Stimulated activated CD4-positive, alpha-beta T cell treated with anti-CD3 and anti-CD28 coated beads, Interleukin-1b, Interleukin-23, amount 100 ng/mL, for 48 hours (primary cell): ENCODE measurements at places on chromosomes 7 and 10.

- peak; percentile 35 for DNase-seq
Measured at GRCh38 chr7:4682621-4683042, 537 bp downstream of the FOXK1 start.

DNA sequence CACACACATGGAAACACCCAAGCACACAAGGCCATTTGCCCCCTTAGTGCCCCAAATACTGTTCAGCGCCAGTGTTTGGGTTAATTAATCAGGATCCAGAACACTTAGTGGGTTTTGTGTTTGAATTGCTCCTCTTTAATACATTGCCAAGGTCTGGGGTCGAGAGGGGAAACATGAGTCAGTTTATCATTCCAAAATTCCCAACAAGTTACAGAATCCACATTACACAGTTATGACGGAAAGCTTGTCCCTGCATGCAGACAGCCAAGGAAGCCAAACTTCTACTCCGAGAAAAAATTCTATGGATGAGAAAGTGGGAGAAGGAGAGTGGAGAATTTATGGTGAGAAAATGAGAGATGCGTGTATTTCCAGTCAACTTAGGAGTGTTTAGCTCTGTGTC is 189.0 kb downstream of the NPSR1 start:
- DNase-seq = no peak

DNA sequence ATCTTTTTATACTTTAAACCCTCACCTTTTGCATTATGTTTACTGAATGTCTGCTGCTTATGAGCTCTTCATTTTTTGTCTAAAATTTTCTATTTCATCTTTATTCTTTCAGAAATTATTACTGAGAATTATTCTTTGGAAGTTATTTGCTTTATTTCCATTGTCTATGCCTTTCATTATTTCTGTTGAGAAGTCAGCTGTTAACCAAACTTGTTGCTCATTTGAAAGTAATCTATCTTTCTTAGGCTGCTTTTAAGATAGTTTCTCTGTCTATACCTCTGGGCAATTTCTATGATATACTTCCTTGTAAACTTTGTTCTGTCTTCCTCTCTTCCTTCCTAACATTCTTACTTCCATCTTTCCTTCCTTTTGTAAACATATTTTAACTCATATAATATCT is 1165.9 kb upstream of the CELF2 start:
- no peak for DNase-seq

- no peak for DNase-seq
Measured at GRCh38 chr10:69891057-69891617, 89.4 kb downstream of the COL13A1 start.

- no peak for DNase-seq
Measured at GRCh38 chr7:4237296-4238235, 444.5 kb upstream of the FOXK1 start.

- no peak for DNase-seq
Measured at GRCh38 chr7:17031906-17032551, 150.2 kb upstream of the AGR3 start.

DNA sequence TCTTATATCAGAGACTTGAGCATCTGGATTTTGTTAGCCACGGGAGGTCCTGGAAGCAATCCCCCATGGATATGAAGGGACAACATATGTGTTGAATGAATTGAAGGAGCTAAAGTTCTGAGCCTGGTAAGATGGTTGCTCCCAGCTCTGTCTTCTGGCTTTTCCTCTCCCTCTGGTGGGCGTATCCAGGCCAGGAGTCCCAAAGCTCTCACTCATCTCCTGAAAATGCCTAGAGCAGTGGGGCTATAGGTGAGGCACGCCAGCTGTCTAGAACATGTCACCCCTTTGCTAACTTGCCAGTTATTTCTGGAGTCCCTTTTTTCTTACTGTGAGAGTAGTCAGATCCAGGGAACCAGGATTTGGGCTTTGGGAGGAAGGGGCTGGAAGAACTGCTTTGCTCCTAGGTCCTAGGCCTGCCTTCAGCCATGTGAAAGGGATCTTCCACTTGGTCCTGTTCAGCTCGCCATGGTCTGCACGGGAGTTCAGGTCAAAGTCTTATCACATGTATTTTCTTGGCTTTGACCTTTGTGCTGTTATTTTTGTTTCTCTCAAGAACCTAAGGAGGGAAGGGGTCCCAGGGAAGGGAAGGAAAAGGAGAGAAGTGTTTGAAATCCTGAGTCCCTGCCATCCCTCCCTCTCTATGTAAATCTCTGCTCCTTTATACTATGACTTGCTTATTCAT is 73.6 kb downstream of the MINPP1 start:
- no peak for DNase-seq

GRCh38 chr10:27611744-27612550 is 107.8 kb downstream of the RAB18 start:
- DNase-seq = no peak

DNA sequence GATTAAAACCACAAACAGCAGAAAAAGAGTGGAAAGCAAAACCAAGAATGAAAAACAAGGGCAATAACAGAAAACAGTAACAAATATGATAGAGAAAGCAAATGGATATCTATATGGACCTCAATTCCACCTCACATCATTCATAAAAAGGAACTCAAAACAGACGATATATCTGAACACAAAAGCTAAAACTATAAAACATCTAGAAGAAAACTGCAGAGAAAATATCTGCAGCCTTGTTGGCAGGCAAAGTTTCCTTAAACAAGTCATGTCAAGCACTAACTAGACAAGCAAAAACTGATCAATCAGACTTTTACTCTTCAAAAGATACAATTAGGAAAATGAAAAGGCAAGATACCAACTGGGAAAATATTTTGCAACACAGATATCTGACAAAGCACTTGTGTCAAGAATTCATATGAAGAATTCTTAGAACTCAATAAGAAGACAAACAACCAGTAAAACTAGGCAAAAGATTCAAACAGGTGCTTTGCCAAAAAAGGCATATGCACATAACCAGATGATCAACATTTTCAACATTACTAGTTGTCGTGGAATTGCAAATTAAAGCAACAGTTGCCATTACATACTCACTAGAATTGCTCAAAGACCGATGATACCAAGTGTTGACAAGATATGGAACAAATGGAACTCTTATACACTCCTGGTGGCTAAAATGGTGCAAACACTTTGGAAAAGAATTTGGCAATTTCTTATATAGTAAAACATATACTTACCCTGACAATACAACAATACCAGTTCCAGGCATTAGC is 25.9 kb upstream of the ZMIZ1 start:
- no peak for DNase-seq

- DNase-seq = no peak
Measured at GRCh38 chr10:93060887-93061593, 442 bp downstream of the CYP26C1 start.

DNA sequence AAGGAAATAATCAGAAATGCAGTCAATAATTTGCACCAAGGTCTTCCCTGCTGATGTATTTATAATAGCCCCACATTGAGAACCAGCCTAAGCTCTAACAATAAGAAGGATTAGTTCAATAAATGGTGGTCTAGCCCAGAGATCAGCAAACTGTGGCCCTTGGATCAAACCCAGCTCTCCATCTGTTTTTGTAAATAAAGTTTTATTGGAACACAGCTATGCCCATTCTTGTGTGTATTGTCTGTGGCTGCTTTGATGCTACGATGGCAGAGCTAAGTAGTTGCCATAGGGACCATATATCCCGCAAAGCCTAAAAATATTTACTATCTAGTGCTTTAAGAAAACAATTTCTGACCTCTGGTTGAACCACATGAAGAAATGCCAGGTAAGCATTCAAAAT is 154.9 kb downstream of the EMX2 start:
- DNase-seq = no peak

- DNase-seq = no peak
Measured at GRCh38 chr10:36640626-36641025, 484.8 kb upstream of the ANKRD30A start.

DNA sequence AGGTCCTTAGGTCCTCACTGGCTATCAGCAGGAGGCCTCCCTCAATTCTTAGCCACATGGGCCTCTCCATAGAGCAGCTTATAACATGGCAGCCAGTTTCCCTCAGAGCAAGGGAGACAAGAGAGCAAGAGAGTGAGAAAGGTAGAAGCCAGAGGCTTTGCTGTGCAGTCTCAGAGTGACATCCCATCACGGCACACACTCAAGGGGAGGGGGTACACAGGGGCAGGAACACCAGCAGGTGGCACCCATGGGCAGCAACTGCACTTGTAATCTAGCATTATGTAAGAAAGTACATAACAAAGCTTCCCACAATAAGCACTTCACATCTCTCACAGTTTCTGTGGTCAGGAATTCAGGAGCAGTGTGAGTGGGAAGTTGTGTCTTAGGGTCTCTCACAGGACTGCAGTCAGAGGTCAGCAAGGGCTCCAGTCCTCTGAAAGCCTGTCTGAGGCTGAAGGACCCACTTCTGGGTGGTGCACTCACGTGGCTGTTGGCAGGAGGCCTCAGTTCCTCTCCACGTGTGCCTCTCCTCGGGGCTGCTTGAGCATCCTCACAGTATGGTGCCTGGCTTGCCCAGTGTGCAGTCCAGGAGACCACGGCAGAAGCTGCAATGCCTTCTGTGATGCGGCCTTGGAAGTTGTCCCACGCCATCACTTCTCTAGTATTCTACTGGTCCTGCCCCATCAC is 159.4 kb downstream of the OAT start:
- no peak for DNase-seq

DNA sequence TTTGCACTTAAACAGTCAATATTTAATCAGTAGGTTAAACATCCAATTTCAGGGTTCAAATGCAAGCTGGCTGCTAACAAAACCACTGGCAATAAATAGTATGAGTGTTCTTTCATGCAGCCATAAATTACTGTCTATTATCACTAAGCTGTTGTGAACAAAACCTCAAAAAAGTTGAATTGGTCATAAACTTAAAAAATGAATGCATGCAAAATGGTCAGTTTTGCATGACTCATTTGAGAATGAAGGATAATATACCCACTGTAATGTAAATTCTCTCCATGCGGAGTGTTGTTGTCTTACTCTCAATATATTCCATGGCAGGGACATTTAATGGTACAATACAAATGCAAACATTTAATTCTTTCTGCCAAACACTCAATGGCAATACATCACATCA is 226.4 kb downstream of the MAGI2 start:
- DNase-seq = no peak

- no peak for DNase-seq
Measured at GRCh38 chr10:28985137-28985885, 303.6 kb upstream of the LYZL1 start.

DNA sequence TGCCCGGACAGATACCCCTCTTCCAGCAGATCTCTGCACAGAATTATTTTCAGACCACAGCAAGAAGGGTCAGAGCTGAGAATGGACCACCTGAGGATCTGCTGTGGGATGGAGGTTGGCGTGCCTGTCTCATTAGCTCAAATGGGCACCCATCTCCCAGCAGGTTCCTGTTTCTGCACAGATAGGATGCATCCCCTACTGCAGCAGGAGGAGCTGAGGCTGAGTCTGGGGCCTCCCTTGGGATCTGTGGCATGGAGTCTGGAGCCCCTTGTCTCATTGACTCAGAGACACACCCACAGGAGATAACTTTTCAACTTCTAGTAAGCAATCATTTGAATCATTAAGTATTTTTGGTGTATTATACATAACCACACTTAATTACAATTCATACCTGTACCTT is 212.7 kb downstream of the ADK start:
- DNase-seq = no peak

DNA sequence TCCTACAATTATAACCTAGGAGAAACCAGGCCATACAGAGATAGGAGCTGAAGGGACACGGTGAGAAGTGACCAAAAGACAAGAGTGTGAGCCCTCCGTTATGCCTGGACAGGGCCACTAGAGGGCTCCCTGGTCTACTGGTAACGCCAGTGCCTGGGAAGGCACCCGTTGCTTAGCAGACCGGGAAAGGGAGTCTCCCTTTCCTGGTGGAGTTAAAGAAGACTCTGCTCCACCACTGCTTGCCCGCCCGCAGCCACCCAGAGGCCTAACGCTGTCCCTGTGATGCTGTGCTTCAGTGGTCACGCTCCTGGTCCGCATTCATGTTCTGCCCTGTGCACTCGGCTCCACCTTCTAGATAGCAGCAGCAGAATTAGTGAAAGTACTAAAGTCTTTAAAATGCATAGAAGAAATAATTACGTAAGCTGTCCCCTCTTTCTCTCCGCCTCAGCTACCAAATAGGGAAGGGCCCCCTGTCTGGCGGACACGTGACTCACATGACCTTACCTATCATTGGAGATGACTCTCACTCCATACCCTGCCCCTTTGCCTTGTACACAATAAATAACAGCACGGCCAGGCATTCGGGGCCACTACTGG is 34.8 kb downstream of the GRID2IP start:
- DNase-seq = peak; percentile 71

GRCh38 chr10:120011359-120012130 is 119.0 kb downstream of the SEC23IP start:
- no peak for DNase-seq

DNA sequence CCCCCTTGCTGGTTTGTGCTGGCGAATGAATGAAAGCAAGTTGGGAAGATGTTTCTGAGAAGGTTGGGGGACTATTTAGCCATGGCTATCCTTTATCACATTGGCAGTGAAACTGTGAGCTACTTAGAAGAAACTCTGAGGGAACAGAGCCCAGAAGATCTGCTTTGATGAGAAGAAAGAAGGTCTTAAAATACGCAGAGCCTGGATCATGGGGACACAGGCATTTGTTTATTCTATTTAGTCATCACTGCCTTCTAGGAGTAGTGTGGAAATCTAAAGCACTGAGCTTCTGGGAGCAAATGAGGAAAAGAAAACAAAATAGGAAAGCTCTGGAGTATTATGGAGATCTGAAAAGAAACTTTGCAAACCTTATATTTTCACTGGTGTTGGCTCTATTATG is 28.5 kb downstream of the CPED1 start:
- DNase-seq = no peak

- no peak for DNase-seq
Measured at GRCh38 chr7:37380831-37381230, 67.8 kb downstream of the ELMO1 start.

GRCh38 chr7:41472427-41473125 is 230.3 kb downstream of the INHBA start:
- DNase-seq = no peak

- no peak for DNase-seq
Measured at GRCh38 chr10:114726820-114727271, 68.8 kb upstream of the ABLIM1 start.

DNA sequence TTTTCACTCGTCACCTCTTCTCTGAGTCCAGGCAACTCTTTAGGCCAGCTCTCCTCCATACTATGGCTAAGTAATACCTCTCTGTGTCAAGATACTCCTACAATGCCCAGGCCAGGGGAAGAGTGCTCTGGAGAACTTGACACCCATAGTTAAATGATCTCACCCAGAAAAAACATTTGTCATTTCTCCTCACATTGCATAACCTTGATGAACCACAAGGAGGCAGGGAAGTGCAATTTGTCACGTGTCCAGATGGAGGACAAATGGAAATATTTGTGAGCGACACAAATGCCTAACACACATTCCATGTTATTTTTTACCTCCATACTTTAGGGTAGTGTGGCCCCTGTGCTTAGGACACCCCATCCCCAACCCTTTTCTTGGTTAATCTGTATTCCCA is 78.3 kb downstream of the HTR7 start:
- no peak for DNase-seq

- no peak for DNase-seq
Measured at GRCh38 chr10:124997771-124998623, 56.1 kb downstream of the ZRANB1 start.

GRCh38 chr7:121475806-121476205 is 79.7 kb upstream of the FAM3C start:
- DNase-seq = no peak
